ENCODE measurements at places on chromosomes 5 and 9.

DNA sequence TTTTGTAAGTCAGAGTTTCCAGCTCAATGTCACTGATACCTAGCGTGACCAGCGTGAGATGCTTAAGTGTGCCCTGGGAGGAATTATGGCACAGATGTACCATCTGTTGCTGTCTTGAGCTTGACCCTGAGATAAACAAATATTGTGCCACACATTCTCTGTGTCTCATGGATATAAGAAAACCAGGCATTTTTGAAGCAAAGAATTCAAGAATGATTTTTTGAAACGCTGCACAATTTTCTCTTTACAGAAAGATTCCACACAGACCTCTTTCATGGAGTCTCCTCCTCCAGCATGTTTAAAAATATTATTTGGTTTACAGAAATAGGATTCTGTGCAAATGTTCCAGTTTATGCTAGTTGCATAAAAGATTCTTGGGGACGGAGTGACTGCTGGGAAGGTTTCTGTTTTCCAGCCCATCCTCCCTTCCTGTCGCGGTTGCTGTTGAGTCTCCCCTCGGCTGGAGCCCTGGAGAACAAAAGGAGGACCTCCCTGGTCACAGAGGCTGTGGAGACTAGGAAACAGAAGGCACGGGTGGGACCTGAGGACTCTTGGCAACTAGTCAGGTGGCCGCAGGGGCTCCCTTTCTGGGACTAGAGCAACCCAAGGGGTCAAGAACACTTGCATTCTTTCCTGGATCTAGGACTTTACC, 120.8 kb downstream of the RASGRF2 start:
- no peak for DNase-seq

DNA sequence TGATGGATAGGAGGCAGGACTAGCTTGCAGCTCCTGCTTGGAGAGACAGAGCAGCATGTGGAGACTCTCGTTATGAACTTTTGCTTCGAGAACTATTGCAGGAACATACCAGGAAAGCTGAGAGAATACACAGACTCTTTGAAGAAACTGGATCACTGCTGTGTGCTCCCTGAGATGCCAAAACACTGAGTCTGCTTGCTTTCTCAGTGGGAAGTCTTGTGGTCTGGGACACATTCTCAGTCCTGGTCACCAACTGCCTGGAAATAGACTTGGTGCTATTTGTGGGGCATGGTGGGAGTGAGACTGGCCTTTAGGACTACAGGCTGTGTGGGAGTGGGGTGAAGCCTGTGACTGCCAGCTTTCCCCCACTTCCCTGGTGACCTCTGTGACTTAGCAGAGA, 252.6 kb downstream of the MED10 start:
- DNase-seq = no peak

DNA sequence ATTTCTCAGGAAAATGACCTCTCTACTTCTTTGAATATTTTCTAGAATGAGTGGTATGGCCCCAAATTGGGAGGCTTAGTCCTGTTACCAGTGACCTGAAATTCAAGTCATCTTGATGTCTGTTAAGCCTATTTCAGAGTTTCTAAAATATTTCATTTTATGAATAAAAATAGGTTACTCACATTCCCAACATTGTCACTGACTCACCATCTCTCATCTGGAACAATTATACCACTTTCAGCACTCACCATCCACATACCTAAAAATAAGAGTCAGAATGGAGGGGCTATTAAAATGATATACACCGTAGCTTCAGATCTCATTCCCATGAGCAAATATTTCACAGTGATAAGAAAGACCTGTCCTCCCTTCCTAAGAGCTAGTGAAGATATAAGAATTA, 71.8 kb downstream of the KIAA1958 start:
- DNase-seq = no peak

- DNase-seq = no peak
Observed at GRCh38 chr5:116370149-116370548, 204.5 kb downstream of the SEMA6A start.

GRCh38 chr5:168409591-168410458, 76.4 kb upstream of the RARS1 start:
- DNase-seq = no peak

GRCh38 chr9:90891308-90892040, 89.9 kb downstream of the SYK start:
- DNase-seq = no peak
